Stimulated activated CD4-positive, alpha-beta T cell treated with anti-CD3 and anti-CD28 coated beads, Interleukin-2, amount 100 ng/mL, for 24 hours (primary cell): ENCODE measurements at places on chromosomes 1 and 21.

GRCh38 chr1:97538113-97538512 is 382.7 kb downstream of the DPYD start:
- DNase-seq, result no peak

DNA sequence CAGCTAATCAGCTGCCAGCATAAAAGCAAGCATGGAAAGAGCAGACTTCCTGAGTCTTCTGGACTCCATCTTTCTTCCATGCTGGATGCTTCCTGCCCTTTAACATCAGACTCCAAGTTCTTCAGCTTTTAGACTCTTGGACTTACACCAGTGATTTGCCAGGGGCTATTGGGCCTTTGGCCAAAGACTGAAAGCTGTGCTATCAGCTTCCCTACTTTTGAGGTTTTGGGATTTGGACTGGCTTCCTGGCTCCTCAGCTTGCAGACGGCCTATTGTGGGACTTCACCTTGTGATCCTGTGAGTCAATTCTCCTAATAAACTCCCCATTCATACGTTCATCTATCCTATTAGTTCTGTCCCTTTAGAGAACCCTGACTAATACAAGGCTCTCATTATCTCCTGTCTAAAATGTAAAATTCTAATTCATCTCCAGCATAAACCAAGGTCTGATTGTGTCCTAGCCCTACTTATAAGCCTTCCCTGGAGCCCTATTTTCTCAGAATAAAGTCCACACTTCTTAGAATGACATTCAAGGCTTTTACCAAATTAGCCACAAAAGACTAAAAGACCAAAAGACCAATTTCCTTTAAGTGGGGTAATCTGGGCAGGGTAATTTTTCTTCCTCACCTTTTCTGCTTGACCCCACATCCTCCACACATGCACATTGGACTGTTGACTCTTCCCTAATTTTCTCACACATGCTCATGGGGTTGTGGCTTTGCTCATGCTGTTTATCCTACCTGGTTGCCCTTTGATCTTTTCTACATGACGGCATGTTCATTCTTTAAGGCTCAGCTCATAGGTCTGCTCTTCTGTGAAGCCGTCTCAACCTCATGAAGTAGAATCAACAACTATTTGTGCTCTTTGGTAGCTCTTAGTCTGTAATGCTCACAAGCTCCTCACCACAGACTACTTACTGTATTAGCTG is 18.1 kb upstream of the ENAH start:
- DNase-seq, result no peak

DNA sequence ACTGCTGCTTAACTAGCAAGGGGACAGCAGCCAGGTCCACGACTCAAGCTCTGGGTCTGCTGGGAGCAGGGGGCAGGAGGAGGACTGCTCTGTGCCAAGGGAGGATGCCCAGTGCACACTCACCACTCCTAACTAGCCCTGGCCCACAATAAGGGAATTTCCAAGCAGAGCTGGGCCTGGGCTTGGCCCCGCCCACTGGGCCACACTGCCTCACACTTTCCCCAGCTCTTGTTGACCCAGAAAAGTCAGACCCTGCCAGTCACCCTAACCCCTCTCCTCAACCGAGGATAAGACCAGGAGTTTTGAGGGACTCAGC is 18.7 kb downstream of the SLC9A1 start:
- peak; percentile 31 for DNase-seq

DNA sequence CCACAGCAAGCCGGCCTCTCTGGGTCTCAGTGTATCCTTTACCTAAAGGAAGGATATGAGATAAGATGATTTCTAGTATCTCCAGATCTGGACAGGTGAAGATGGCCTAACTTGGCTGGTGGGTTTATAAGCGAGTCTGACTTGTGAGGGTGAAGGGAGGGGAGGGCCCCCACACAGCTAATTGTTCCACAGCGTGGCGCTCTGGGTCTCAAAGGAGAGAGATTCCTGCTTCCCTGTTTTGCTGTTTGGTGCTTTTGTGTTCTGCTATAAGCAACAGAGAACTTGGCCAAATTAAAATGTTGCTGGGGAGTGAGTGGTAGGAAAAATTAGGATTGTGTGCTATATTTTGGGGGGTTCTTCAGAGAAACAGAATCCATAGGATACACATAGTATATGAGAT is 28.9 kb upstream of the NLRP3 start:
- no peak for DNase-seq

GRCh38 chr1:56432166-56432971 is 147.0 kb downstream of the PLPP3 start:
- no peak for DNase-seq

DNA sequence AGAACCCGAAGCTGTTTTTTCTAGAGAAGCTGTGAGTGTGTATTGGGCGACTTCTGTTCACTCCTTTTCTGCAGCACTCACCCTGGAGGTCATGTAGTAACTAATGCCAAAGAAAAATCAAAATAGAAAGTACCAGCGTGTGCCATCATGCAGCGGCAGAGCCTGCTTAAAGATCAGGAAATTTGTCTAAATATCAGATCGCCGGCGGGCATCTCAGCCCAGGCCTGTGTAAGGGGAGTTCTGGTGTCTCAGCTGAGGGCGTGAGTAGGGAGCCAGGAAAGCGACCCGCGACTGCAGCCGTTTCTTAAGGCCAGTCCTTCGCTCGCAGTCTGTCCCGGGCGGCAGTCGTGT is 768 bp downstream of the EDARADD start:
- DNase-seq, result no peak

GRCh38 chr1:41355356-41355755 is 5.9 kb upstream of the FOXO6 start:
- DNase-seq, result no peak

DNA sequence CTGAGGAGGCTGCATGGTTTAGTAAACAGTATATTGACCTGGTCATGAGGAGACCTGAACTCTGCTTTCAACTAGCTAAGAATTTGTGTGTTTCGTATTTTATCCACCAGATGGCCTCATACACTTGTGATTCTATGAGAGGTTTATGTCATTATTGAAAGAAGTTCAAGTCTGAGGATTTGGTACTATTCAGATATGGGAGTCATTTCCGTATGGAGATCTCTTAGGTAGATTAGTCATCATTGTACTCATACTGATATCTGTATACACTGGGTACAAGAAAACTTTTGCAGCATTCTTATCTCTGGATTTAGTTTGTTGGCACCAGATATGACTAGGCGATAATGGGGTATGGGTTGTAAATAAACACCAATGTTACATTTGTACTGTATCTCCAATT is 26.6 kb downstream of the ATF6 start:
- DNase-seq, result no peak

GRCh38 chr21:34835526-34835925 is 166.7 kb downstream of the CLIC6 start:
- DNase-seq, result no peak

GRCh38 chr1:41766546-41766945 is 152.2 kb downstream of the HIVEP3 start:
- DNase-seq, result no peak

GRCh38 chr1:41659903-41660302 is 175.4 kb upstream of the EDN2 start:
- DNase-seq, result no peak

- no peak for DNase-seq
These were observed 3.0 kb downstream of the VASH2 start for GRCh38 chr1:212953321-212953720.

- DNase-seq, result no peak
These were observed 5.3 kb downstream of the DFFA start for GRCh38 chr1:10467078-10467477.

DNA sequence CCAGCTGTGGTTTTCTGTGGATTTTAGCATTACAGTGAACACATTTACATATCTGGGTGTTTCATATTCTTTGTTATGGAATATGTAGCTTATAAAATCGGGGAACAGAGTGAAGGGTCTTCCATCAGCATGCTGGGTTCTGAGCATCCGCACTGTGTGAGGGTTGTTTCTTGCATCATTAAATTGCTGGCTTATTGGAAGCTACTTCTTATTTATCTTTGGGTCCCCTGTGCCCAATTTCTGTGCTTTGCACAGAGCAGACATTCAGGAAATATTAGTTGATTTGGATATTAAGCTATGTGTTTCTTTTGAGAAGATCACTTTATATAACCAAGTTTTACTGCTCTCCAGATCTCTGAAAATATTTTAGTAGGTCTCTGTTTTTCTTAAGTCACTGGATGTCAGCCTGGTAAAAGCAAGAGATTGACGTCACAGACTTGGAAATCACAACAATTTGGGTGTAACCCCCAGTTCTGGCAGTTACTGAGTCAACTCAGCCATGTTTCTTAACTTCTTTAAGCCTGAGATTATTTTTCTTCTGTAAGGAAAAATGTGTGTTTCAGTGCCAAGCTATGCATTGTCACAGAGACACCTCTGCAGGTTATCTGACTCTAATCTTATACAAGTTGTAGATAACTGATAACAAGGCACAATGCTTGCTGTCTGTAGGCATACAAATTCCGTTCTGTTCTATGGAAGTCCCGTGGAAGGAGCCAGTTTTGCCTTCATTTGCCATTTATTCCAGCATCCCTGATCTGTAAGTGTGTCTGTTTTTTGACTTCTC is 258.3 kb upstream of the KAZN start:
- no peak for DNase-seq

GRCh38 chr1:54378157-54378873 is 27.9 kb downstream of the SSBP3 start:
- DNase-seq, result no peak

- no peak for DNase-seq
These were observed 32.6 kb upstream of the NEK2 start for GRCh38 chr1:211708006-211708405.

GRCh38 chr1:38953433-38953860 is 11.8 kb upstream of the RHBDL2 start:
- no peak for DNase-seq

GRCh38 chr1:37006132-37006868 is 28.0 kb downstream of the GRIK3 start:
- no peak for DNase-seq

GRCh38 chr1:31801458-31801857 is 14.4 kb downstream of the SPOCD1 start:
- DNase-seq, result no peak

- no peak for DNase-seq
These were observed 44.2 kb downstream of the CYYR1 start for GRCh38 chr21:26528882-26529281.

DNA sequence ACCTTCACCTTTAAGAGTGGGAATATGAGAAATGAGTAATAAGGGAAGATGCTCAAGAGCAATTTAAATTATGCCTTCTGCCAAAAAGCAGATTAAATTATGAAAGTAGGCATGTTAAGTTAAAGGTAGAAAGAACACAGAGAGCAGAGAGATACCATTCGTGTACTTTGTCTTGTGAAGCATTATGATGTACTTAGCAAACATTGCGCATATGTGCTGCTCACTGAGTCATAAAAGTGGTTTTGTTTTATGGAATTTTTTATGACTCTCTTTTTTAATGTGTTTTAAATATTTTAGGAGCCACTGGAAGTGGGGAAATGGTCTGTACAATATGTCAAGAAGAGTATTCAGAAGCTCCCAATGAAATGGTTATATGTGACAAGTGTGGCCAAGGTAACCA is 35.3 kb downstream of the MTF2 start:
- DNase-seq, result no peak

DNA sequence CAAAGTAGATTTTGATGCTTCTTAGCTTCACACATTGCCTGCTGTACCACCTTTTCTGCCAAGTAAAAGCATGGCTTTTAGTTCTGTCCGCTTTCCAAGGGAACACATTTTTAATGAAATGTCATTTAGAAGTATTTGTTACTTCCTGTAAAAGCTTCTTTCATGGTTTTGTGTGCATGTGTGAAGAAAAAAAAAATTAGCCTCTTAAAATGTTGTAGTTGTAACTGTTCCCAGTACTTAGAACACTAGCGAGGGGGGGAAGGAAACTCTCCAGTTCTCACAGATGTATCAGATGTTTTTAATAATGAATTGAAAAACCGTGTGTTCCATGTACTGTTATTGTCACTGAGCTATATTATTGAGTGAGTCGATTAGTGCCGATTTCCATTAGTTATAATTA is 568.3 kb upstream of the ADGRL2 start:
- no peak for DNase-seq

DNA sequence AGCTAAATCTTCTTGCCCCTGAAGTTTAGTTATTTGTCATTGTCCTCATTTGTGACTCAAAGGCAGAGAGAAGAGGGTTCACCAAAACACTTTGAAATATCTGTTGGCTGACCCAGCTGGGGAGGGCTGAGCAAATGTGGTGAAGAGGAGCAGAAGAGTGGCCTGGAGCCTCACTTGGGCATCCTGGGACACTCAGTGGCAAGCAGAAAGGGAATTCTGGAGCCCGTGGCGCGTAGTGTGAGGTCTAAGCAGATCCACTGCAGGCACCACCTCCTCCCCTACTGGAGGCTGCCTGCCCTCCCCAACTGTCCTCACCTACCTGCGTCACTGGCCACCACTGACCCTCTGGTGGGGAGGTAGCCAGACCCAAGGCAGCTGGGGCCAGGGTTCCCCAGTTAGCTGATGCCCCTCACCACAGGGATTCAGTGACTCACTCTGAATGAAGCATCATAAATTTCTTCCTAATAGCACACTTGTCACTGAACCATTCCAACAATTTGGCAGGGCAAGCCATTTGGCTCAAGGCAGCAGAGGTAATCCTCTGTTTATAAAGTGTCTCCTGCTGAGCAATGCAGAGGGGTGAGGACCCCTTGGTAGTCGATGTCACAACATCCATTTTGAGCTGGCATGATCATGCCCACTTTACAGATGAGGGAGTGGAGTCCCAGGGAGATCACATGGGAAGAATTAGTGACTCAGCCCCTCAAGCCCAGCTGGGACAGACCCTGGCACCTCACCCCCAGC is 80.3 kb downstream of the NENF start:
- no peak for DNase-seq
